ENCODE measurements at places on chromosomes 3 and 15.

GRCh38 chr3:184993394-184993793 lies 159.5 kb downstream of the C3orf70 start:
- DNase-seq: no peak

GRCh38 chr3:192106543-192106942 lies 620.8 kb downstream of the FGF12 start:
- DNase-seq: no peak

- no peak for DNase-seq
Observed at GRCh38 chr3:152943645-152944044, 108.7 kb downstream of the P2RY1 start.

DNA sequence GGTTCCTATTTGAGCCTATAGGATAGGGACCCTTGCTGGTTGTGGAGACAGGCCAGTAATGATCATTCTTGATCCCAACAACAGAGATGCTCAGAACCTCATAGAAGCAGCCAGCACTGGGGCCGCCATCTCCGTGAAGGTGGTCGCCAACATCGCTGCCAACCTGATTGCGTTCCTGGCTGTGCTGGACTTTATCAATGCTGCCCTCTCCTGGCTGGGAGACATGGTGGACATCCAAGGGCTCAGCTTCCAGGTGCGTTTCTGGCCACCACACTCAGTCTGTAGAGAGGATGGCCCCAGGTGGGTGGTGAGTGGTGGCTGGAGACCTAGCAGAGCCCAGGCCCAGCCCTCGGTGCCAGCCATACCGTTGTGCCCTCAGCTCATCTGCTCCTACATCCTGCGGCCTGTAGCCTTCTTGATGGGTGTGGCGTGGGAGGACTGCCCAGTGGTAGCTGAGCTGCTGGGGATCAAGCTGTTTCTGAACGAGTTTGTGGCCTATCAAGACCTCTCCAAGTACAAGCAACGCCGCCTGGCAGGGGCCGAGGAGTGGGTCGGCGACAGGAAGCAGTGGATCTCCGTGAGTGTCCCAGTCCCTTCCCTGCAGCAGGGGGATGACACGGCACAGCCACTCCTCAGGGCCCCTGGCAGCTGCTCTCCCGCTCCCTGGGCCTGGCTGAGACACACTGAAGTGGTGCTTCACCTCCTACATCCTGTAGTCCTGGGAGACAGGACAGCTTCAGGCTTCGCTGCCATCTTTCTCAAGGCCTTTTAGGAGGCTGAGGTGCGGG lies 46.5 kb upstream of the PDE8A start:
- no peak for DNase-seq

GRCh38 chr3:43317461-43318316 lies 31.3 kb downstream of the SNRK start:
- DNase-seq: no peak

DNA sequence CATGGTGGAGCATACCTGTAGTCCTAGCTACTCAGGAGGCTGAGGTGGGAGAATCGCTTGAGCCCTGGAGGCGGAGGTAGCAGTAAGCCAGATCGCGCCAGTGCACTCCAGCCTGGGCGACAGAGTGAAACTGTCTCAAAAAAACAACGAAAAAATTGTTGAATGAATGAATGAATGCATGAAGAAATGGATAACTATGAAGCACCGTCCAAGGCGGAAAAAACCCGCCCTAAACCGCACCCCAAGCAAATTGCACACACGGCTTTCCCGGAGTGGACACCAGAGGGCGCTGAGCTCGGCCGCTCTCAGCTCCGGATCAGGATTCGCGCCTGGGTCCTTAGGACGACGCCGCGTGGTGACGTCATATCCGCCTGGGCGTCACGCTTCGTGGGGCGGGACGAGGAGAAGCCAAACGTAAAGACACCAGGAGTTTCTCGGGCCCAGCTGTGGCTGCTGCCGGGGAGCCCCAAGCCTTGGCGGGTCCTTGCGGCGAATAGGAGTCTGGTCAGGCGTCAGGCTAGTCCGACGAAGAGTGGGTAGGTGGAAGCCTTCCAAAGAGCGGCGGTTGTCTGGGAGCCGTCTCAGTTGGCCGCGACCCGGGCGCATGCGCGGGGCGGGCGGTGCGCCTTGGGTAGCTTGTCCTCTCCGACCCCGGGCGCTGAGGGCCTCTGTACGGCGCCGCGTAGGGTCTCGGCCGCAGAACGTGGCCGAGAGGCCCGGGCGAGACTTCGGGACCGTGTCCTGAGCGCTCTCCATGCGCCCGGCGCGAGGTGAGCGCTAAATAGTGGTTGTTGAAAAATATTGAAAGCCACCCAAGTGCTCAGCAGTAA lies at the start of the genes HTD2 and RPP14:
Gene HTD2, plus strand, starts transcription at position 639 of the 830 bp plus-strand sequence. CDS start 11,094 bp downstream, outside the sequence.
Gene RPP14, plus strand, starts transcription at position 364 of the 830 bp plus-strand sequence. CDS start 4,085 bp downstream, outside the sequence.
- peak; percentile 96 for DNase-seq

GRCh38 chr15:60417112-60417511 lies 19.3 kb upstream of the ANXA2 start:
- no peak for DNase-seq

- DNase-seq: no peak
Observed at GRCh38 chr3:66001626-66002025, 37.1 kb downstream of the MAGI1 start.

DNA sequence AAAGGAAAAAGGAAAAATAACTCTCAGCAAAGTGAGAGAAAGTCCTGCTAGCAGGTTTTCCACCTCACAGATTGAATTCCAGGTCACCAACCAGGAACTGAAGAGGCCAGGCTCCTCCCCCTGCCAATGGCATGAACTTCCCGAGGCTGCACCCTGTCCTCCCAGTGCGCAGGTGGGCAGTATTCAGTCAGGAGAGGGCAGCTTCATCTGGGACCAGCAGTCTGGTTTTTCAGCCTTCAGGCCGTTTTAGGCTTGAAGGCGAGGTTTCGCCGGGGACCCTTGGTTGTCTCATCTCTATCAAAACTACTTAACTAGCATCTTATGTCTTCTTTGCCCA lies 41.2 kb downstream of the TRAT1 start:
- no peak for DNase-seq

DNA sequence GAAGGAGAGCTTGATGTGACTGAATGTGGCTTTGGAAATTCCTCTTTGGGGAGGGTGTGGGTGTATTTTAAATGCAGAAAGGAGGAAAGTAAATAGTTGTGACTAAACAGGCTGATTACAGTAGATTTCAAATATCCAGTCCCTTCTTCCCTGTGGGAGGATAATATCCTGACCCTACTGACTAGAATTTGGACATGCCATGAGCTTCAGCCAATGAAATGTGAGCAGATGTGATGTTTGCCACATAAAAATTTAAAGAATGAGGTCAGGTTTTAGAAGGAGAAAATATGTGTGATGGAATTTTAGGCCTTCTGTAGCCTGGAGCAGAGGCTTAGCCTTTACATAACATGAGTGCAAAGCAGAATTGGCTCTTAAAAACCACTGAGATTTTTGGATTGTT lies 1218.9 kb downstream of the ROBO2 start:
- no peak for DNase-seq

DNA sequence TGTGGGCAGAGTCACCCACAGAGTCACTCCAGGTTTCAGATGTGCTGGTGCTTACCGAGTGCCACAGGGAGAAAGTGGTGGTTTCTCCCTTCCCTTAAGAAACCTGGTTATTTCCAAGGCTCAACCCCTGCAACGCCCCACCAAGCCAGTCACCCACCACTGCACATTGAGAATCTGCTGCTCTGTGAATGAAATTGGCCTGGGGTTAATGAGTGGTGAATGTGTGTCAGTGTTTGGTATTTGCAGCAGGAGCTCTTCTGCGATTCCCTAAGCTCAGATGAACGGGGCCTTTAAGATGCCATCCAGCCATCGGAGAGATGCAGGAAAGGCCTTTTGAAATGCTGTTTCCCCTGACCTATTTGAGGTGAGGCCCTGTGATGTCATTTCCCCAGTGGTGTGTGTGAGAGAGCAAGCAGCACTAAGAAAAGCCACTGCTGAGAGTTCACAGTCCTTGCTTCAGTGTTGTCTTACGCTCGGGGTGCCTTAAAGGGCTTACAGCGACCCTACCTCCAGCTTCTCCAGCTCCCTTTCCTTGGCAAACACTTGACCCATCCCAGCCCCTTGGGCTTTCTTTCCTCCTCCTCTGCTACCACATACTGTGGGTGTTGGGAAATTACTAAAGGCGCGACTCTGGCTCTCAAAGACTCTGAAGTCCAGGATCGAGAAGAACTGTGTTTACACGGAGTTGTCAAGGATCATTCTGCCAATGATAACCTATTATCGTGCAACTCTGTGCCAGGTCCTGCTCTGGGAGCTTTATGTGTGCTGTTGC lies 68.9 kb downstream of the SMAD3 start:
- peak; percentile 76 for DNase-seq

DNA sequence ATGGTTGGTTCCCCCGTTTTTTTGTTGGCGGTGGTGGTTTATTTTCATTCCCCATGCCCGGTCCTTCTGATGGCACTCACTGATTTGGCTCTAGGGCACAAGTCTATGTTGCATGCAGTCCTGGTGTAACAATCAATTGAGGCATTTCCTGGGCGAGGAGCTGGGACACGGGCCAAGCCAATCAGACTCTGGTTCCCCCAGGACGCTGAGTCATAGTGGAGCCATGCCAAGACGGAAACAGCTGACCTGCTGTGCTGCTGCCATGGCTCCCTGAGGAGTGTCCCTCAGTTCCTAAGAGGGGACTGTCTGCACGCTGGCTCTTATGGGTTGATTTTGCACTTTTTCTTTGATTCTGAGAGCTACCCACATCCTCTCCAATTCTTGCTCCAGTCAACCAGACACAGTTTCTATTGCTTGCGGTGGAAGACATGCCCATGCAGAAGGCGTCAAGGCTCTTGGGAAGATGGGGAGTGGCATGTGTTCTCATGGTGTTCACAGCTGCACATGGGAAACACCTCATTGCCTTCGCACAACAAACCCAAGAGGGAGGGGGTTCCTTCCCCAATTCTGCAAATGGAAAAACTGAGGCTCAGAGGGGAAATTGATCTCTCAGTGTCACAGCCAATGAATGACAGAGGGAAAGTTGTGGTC lies 28.3 kb upstream of the ALDH1L1 start:
- DNase-seq: no peak

All from CD4-positive, alpha-beta T cell treated with Interferon gamma for 1 hour (primary cell).